Fibroblast of skin of back (primary cell): ENCODE measurements at places on chromosomes 11 and 22.
A peak's percentile ranks its signal among the peaks of the same experiment; 100 is the strongest.

GRCh38 chr11:102120437-102120973, 10.3 kb downstream of the YAP1 start:
- DNase-seq: peak; percentile 60

DNA sequence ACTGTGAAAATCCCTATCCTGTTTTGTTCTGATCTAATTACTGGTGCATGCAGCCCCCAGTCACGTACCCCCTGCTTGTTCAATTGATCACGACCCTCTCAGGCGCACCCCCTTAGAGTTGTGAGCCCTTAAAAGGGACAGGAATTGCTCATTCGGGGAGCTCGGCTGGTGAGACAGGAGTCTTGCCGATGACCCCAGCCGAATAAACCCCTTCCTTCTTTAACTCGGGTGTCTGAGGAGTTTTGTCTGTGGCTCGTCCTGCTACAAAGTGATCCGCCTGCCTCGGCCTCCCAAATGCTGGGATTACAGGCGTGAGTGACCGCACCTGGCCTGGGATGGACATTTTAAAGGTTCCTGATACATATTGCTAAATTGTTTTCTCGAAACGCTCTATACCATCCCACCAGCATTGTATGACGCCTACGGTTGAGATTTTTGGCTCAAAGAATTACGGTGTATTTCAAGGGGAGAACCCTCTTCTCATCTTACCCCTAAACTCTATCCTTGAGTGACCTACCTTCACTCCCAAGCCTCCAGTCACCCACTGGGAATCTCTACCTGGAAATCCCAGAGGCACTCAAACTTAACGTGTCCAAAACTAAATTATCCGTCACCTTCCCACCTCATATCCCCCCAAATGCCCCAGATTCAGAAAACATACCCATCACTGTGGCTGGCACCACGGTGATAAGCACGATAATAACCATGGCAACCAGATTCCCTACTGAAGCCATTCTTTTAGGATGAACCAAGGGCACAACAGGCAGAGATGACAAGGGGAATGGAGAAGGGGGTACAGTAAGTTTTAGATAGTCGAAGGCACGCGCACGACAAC, 789 bp upstream of the POLA2 start:
- DNase-seq: no peak

- no peak for DNase-seq
Observed at GRCh38 chr11:65915101-65915820, 3.6 kb downstream of the C11orf68 start.

GRCh38 chr11:68457216-68457897, 3.2 kb upstream of the PPP6R3 start:
- DNase-seq: no peak

GRCh38 chr11:22680628-22681027, 14.2 kb downstream of the GAS2 start:
- no peak for DNase-seq

DNA sequence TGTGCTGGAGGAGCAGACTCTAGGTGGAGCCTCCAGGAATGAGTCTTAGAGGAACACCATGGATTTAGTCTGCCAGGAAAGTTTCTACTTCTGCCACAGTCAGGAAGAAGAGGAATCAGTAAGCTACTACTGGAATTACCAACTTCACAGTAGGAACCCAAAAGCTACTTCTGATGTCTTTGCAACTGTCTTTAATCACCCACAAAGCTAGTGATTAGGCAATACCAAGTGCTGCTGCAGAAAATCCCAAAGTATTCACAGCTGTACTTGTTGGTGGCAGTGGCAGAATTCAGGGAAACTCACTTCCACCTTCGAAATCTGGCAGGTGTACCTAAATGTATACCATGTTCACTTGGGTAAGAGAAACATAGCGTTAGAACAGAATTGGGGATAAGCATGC, 264.5 kb upstream of the SORL1-AS1 start:
- no peak for DNase-seq

DNA sequence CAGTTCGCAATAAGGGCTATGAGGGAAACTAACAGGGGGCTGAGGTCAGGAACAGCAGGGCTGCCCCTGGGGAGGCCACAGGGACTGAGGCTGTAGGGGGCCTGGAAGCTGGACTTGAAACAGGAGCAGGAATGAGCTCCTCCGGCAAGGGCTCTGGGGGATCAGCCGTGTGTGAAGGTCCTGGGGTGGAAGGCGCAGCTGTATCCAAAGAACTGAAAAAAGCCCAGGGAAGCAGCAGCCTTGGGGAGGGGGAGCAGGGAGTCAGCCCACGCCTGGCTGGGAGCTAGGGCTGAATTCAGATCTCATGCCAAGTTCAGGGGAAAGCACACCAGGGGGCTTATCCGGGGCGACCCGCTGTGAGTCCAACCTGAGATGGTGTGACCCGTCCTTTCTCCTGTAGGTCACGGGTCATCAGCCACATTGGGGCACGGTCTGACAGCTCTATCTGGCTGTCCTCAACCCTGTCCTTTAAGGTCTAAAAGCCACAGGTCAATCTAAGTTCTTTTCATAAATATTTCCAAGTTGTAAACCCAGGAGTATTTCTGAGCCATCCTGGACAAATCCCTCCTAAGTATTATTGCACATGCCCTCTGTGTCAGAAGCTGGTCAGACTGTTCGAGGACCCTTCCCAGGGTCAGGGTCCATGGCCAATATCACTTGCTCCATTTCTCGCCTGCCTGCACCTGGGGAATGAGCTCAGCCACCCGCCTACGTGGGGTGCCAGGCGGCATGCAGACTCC, 18.0 kb downstream of the TP53AIP1 start:
- no peak for DNase-seq

DNA sequence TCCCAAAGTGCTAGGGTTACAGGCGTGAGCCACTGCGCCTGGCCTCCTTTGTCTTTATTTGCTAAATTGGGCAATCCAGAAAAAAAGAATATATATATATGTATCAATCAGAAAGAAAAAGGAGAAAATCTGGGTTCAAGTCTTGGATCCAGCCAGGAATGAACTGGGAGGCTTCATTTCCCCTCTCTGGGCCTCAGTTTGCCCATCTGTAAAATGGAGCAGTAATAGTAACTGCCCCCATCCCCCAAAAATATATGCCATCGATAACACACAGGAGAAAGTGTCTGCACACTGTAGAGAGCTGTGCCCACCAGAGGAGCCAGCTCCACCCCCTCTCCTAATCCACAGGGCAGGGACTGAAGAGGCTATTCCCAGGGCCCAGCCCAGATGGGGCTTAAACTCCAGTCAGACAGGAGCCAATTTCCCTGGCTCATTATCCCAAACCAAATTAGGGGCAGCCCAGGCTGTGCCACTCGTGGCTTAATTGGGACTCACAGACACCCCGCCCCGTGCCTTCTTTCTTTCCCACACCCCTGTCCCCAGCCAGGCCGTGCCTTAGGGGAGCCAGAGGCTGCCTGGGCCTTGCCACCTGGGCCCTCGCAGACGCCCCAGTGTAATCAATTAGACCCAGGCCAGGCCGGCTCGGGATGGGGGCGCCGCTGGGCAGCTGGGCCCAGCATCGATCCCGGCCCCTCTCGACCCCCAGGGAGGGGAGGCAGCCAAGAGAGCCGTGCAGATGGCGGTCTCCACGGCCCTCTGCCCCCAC, 171.5 kb downstream of the MN1 start:
- DNase-seq: no peak

DNA sequence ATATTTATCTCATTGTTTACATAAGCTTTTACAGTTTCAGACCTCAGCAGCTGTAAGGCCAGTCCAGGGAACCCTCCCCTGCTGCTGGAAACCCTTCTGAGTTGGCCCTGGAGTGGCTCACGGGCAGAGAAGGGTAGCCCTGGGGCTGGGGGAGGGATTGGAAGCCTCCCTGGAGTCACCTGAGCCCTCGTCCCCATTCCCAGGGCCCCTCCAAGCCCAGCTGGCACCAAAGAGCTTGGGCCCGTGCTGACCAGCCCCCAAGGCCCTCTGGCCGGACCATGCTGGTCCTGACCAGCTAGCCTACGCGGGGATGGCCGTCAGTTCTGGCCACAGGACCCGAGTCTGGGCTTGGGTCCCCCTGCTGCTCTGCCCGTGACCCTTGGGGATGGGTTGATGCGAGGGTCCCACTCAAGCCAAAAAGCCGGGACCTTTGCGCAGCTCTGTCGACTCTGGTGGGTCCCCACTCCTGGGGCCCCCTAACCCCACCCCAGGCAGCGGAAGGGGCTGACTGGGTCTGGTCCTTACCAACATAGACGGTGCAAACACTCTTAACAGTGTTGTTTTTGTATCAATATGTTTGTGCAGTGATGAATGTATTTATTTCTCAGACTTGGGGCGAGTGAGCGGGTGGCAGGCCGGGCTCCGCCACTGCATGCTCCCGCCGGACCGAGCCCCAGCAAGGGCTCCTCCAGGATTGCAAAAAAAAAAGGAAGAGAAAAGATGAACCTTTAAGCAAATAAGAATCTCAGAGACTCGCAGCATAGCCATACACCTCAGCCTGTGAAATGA, 17.5 kb upstream of the TMEM191C start:
- DNase-seq: no peak

- no peak for DNase-seq
Observed at GRCh38 chr22:22870577-22871404, 16.8 kb upstream of the IGLL5 start.

GRCh38 chr22:41920271-41920976, 5.5 kb upstream of the SHISA8 start:
- no peak for DNase-seq

- DNase-seq: no peak
Observed at GRCh38 chr11:34351051-34351450, 6.8 kb downstream of the ABTB2 start.

DNA sequence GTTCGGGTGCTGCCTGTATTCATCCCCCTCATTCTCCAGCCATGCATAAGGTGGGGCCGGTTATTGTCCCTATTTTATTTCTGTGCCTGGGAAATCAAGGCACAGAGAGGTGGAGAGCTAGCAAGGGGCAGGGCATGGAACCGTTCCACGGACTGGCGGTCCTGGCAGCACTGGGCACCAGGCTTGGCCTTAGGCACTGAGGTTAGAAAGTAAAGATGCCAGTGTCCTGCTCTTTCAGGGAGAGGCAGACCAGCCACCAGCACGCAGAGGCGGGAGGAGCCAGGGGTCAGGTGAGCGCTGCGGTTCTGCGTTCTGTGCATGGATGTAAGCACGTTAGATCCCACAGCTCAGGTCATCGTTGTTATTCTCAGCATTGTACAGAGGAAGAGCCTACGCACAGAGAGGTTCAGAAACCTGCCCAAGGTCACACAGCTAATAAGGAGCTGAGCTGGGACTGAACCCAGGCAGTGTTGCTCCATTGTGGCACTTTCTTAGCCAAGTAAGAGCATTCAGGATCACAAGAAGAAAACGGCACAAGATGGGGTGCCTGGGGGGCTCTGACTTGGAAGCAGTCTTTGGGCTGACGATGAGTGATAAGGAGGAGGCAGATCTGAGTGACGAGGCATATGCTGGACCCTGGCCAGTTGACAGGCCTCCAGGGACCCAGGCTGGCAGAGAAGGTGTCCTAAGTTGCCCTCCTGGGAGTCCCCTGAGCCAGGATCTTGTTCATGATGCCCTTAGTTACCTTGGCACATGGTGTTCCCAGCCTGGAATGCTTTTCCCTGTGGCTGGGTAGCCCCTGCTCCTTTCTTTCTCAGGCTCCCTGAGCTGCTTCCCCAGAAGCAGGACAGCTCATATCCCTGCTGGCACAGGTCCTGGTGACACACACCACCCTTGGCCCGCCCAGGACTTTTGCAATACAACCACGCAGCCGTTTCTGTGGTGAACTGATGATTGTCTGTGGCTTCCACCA, 41.1 kb downstream of the OSBPL5 start:
- DNase-seq: peak; percentile 91

GRCh38 chr11:105840391-105840790, 181.6 kb downstream of the MSANTD4 start:
- DNase-seq: peak; percentile 39

DNA sequence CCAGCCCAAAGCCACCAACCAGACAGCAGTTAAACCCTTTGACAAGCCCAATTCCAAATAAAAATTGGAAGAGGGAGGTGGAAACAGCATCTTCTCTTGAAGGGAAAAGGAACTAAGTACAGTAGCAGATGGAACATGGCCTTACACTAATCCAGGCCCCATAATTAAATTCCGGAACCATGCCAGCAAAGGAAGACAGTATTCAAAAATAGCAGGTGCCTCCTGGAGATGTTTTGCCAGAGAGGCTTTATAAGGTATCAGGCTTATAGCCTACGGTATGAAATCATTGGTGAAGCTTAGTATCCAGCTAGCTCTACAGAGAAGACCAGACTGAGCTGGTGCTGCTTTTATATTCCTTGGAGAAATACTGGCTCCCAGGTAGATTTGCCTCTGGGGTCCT, 344.1 kb upstream of the API5 start:
- DNase-seq: no peak

DNA sequence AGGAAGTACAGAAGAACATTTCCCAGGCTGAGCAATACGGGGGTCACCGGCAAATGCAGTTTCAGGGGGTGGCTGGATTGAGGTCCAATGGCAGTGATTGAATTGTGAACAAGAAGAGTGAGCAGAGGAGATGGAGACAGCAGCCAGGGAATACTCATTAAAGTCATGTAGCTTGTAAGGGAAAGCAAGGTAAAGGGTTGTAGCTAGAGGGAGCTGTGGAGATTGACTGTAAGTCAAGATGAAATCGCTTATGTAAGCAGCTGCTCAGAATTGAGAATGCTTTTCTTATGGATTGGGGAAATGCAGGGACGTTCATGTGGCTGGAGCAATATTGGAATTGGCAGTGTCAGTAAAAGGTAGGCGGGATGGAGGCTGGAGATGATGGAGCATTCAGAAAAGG, 111.4 kb upstream of the TBCEL start:
- DNase-seq: peak; percentile 6

- DNase-seq: no peak
Observed at GRCh38 chr22:39703091-39703490, 132.5 kb downstream of the CACNA1I start.

DNA sequence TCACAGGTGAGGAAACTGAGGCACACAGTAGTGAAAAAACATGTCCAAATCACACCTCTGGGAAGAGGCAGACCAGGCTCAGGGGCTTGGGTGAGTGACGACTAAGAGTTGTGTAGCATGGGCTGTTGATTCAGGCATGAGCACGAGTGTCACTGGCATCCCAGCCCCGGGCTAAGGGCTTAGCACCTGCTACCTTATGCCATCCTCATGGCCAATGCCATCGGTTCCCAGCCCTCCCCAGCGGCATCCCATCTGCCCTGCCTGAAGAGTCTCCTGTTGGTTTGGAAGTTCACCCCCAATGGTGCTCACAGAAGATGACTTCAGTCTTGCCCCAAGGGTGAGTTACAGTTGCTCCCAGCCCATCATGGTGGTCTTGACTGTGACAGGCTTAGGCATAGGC, 22.4 kb downstream of the MB start:
- no peak for DNase-seq

GRCh38 chr22:25100402-25100801, 99.3 kb upstream of the CRYBB3 start:
- DNase-seq: no peak

DNA sequence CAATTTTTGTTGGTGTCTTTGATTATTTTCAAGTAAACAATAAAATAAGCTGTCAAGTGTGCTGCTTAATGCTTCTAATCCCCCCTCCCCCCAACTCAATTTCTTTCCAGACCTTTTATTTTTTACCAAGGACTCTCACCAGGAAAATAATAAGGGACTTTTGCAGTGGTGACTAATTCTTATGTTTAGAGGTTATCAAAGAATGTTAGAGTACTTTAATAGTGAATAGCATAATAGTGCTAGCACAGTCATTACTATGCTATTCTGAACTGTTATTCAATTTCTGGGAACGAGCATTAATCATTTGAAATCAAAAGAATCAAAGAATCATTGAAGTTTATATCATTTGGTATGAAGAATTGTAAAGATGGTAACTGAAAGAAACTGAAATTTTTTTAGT, 251.4 kb downstream of the DDX10 start:
- peak; percentile 71 for DNase-seq
